ENCODE measurements at places on chromosomes 6 and 20.

DNA sequence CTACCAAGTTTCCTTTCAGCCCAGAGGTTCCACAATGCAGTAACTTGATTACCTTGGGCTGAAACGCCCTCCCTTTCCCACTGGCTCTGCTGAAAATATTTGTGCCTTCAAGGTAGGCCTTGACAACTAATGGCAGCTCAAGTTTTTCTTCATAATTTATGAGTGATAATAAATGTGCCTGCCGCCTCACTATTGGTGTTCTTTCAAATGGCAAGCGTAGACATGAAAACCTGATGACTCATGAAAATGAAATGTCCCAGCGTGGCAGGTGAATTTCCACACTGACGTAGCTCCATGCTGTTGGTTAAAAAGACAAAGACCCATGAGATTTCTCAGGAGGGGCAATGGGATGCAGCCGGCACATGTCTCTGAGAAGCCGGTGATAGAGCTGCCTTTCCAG is 107.2 kb upstream of the GGTLC1 start:
- DNase-seq = no peak

DNA sequence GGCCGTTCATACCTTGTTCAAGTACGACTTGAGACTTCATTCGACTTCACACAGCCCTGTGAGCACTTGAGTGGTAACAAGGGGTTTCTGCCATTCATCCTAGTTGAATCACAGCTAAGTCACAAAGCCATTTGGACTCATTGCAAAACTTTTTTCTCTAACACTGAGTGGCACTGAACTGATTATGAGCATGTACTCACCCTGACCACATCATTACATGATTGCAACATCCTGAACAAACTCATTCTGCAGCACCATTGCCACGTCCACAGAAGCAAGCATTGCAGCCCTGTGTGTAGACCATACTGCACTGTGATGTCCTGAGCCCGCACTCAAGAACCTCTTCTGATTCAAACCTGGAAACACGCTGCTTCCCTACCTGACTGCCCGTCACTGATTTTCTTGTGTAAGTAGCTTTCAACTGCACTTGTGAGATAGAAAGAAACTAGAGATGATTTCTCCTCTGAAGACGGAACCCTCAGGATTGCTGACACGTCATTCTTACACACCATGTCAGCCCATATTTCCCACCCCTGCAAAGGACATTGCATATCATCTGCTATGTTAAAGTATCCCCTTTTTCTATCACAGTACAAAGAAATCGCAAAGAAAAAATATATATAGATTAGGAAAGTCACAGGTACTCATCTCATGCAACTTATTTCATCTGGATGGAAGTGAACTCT is 81.6 kb downstream of the C6orf118 start:
- no peak for DNase-seq

- DNase-seq = no peak
These were observed 699.1 kb downstream of the EPM2A start for GRCh38 chr6:145036236-145036635.

DNA sequence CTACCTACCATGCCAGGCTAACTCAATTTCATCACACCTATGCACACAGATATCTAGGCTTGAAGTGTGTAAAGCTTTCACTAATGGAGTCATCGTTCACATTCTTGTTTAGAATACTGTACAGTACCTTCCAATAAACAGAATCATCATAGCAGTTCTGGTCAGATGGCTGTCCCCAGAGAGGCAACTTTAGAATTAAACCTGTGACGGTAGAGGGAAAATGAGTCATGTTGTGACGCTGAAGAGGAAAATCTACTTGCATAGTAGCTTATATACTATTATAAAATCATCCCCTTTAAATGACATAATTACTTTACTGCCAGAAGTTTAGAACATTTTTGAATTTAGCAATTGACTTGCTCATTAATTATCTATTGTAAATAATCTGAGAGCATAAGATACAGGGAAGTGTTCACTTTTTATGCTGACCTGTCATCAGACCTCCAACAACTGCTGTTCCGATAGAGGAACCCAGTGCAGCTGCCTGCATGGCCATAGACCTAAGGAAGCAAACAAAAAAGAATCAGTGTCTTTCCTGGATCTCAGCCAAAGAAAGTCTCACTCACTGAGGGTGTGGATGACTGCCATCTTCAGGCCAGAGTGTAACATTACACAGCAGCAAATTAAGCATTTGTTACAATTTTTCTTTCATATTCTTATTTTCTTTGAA is 29.8 kb downstream of the RHAG start:
- no peak for DNase-seq

DNA sequence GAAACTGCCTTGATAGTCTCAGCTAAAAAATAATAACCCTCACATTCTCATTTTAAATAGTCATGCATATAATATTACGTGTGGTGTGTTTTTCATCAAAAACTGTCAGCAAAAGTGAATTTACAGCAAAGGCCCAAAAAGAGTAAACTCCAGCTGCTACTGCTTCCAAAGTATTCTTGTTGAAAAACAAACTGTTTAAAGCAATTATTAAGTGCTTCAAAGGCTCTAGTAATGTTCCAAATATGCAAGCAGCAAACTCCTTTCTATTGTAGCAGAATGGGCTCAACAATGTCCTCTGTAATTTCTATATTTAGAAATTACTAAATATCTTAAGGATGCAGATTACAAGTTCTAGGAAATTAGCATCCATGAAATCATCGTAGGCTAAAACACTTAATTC is 280.0 kb upstream of the TBX18 start:
- no peak for DNase-seq

DNA sequence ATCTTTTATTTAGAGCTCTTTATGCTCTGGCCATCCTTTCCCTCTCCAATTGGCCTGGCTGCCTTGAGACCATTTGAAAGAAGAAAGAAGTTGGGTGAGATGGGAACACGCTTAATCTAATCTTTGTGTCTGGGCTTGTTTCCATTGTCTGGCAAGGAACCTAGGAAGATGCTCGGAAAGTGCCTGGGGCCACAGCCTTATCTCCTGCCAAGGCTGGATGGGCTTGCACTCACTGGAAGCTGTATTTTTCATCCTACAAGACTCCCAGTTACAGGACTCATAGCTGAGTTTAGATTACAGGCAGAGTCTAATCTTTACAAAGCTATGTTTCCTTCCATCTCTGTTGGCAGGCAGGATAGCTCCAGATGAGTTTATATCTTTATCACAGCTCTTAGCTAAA is 33.1 kb upstream of the CDYL start:
- no peak for DNase-seq

DNA sequence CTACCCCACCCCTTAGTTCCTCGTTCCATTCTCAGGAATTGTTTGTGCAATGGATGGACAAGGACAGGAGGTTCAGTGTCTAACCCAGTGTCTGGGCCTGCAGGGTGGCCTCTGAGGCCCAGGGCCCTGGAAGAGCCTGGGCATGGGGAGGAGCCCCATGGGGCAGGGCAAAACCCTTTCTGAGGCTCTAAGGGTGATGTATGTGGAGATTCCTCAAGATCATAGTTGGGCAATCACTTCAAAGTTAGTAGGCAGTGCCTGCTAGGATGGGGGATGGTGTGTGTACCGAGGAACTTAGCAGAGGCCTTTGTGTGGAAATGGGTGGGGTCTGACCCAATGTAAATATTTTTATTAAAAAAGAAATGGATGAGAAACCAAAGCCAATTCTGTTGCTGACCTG is 6.7 kb upstream of the C2 start:
- no peak for DNase-seq

DNA sequence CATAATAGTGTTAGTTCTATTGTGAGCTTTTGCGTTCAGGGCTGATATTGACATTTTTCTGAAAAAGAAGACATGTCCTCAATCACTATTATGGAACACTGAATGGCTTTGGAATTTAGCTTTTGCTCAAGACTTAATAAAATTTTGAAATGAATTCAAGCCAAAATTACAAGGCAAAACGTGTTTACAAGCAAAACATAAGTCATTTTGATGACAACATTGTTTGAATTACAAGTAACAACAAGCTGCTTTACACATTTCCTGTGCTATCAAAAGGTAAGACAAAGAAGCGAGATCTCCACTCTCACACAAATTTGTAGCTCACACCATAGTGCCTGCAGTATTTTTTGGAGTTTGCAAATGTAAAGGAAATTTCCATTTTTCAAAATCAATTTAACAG is 37.4 kb downstream of the POU3F2 start:
- DNase-seq = no peak

GRCh38 chr6:154673919-154674318 is 59.3 kb upstream of the SCAF8 start:
- DNase-seq = no peak

DNA sequence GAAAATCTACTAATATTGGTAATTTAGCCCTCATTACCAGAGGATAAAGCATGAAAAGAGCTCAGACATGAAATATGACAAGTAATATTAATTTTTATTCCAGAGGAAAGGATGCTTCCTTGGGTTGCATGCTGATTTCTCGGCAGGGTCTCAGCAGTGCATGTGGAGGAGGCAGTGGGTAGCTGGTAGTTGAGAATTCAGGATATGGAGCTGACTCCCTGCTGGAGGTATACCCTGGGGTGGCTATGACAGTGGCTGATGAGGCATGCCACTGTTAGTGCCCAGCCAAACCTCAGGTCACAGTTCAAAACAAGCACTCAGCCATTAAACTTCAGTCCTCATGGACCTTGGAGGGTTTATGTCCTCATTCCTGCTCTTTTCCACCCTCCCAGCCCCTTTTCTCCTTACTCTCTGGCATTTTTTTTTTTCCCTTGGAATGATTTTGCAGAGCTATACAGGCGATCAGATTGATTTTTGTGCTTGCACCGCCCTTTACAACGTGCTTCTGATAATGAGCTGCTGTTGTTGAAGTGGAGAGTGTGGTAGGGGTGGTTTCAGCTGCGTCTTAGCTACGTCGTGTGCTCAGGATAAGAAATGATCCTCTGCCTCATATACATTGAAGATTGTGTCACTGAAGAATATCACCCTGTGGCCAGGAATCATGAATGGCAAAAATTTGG is 761.9 kb upstream of the MMS22L start:
- no peak for DNase-seq

DNA sequence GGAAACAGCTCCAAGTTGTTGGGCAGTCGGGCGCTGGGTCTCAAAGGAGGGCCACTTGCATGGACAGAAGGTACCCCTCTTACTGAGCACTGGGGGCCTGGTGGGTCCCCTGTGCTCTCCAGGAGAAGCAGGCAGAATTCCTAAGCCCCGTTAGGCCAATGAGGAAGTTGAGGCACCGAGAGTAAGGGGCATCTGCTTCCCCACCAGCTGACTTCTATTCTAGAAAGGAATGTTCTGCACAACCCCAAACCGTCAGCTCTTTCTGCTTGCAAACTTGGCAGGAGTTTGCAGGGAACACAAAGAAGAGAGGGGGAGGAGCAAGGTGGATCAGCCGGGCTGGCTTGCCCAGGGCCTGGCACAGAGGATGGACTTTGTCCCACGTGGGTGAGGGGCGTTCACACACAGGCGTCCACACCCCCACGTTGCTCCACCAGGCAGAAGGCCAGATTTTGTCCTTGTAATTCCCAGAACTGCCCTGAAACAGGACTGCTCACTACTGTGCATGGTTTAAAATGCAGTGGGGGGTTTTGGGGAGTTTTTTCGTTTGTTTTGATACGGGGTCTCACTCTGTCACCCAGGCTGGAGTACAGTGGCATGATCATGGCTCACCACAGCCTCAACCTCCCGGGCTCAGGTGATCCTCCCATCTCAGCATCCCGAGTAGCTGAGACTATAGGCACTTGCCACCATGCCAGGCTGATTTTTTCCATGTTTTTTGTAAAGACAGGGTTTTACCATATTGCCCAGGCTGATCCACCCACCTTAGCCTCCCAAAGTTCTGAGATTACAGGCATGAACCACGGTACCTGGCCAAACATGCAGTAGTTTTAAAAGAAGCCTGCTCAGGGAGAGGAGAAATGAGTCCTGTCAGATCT is 93.3 kb downstream of the SNX5 start:
- DNase-seq = no peak

DNA sequence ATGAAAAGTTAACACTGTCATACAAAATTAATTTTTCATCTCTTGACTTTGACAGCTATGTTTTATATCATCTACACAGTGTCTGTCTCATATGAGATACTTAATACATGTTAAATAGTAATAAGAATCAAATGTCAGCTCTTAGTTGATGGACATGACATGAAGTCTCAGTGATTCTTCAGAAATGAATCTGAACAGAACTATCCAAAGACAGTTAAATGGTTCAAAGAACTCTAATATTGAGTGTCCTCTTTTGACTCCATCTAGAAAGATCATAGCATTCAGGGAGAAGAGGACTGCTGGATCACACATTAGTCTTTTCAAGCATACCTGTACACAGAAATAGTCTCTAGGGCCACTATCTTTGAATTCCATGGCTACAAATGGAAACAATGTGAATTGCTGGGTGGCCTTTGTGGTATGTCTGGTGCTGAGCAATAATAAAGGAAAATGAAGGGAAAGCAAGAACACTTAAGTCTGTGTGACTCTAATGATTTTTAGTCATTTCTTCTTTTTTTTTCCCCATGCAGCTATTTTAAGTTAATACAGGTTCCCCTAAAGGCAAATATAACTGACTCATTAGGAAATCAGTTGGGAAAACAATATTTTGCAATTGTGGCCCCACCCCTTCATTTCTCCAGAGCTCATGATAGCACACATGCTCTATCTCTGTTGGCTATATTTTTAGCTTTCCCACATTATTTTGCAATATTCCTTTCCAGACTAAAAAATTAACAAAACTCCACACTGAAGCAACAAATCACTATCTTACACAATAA is 367.5 kb downstream of the GRIK2 start:
- DNase-seq = no peak

GRCh38 chr20:47392015-47392720 is 35.7 kb upstream of the ZMYND8 start:
- DNase-seq = no peak

DNA sequence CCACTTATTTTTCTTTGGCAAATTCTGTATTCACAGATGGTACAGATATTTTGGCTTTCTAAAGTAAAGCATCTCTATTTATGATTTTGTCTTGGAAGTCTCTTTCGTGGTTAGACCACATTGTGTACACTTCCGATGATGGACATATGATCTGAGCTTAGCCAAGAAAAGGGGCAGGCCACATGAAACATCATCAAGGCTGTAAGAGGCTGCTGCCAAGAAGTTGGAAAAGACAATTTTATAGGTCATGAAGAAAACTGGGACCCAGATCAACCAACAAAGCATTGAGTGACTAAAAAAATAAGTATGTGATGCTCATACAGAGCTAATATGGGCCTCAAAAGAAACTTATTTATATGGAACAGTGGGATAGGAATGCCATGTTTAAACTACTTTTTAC is 266.4 kb downstream of the HAO1 start:
- DNase-seq = no peak

- DNase-seq = no peak
These were observed 65.2 kb upstream of the TXNDC5 start for GRCh38 chr6:7975764-7976146.

DNA sequence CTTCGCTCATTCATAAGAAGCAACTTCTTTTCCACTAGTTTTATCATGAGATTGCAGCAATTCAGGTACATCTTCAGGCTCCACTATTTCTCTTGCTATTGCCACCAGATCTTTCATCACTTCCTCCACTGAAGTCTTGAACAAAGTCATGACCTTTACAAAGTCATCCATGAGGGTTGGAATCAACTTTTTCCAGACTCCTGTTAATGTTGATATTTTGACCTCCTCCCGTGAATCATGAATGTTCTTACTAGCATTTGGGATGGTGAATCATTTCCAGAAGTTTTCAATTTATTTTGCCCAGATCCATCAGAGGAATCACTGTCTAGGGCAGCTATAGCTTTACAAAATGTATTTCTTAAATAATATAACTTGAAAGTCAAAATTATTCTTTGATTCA is 1.5 kb downstream of the CENPQ start:
- no peak for DNase-seq

- DNase-seq = peak; percentile 99
These were observed 4.0 kb upstream of the GZF1 start for GRCh38 chr20:23357767-23358562.

- no peak for DNase-seq
These were observed 1.0 kb upstream of the RIPOR2 start for GRCh38 chr6:24936641-24937317.

All from stimulated activated CD8-positive, alpha-beta memory T cell treated with anti-CD3 and anti-CD28 coated beads, Interleukin-2, amount 100 ng/mL, for 1 hour (primary cell).